T-helper 2 cell treated with Interferon-gamma antibody and Interleukin-4, amounts not matched to agents 100 ng/mL and 5 ng/mL, for 36 hours (primary cell): ENCODE measurements at places on chromosomes 12 and 14. TPM values are rescaled to one million over a fixed set of nuclear protein-coding genes. Genes with fewer than 3 reads are reported as not detected.

ALDH1L2 gene
- 0.52 and 0.73 TPM in 2 replicates for total RNA-seq

FIGNL2 gene
- 0.25 TPM in 2 replicates for total RNA-seq

PTPRR gene
- not detected in 2 replicates for total RNA-seq

RHEBL1 gene
- total RNA-seq = 5.4 and 6.5 TPM in 2 replicates

PLEKHG7 gene
- total RNA-seq = not detected in 2 replicates

OR4K5 gene
- total RNA-seq = not detected in 2 replicates

BICDL1 gene
- total RNA-seq = 42.4 and 44.1 TPM in 2 replicates

BEST3 gene
- total RNA-seq = not detected in 2 replicates

ANKS1B gene
- total RNA-seq = 0.52 and 0.86 TPM in 2 replicates

ANO4 gene
- not detected in 2 replicates for total RNA-seq

EGLN3 gene
- total RNA-seq = 51.0 and 51.7 TPM in 2 replicates

CEBPE gene
- 0.09 TPM in 1 of 2 replicates, not detected in the other for total RNA-seq

FAM90A1 gene
- total RNA-seq = 0.09 and 0.36 TPM in 2 replicates

PLD4 gene
- total RNA-seq = 0.11 TPM in 2 replicates

EID3 gene
- total RNA-seq = 9.0 and 9.3 TPM in 2 replicates

METTL1 gene
- total RNA-seq = 34.8 and 42.7 TPM in 2 replicates
